ENCODE measurements at places on chromosomes 1 and 21.

GRCh38 chr21:27681038-27681437, 714.1 kb upstream of the ADAMTS5 start:
- no peak for DNase-seq

GRCh38 chr1:202107321-202107761, 15.4 kb upstream of the GPR37L1 start:
- no peak for DNase-seq

GRCh38 chr1:169487561-169487960, 1.8 kb upstream of the SLC19A2 start:
- no peak for DNase-seq

GRCh38 chr21:37061926-37062592, 10.8 kb downstream of the PIGP start:
- DNase-seq: no peak

GRCh38 chr21:35316456-35316855, 267.4 kb upstream of the RUNX1 start:
- DNase-seq: no peak

DNA sequence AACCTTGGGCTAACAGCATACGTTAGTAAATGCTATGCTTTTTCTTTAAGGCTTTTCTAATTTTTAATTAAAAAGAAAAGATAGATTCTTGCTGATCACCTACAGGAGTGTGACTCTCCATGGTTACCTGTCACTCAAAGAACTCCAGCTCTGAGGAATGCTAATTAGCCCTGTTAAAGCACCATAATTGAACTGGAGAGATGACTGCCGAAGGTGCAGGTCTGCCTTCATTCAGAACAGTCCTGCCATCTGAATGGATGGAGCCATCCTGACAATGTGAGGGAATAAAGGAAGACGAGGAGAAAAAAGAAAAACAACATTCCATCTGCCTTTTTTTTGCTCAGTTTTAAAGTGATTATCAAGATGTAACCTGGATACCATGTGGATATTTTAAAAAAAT, 94.6 kb downstream of the ATP6V1G3 start:
- DNase-seq: no peak

DNA sequence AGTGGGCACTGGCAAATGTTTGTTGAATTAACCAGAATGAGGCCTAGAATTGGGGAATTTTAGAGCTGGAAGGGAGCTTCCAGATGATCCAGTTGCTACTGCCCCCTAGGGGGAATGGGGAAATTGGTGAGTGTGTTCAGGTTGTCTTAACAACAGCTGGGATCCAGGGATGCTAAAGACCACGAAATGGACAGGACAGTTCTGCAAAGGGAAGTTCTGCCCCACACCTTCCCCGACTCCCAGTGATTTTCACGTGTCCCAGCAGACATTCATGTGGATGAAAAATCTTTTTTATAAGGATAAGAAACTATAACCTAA, 33.9 kb downstream of the TRIM62 start:
- no peak for DNase-seq

DNA sequence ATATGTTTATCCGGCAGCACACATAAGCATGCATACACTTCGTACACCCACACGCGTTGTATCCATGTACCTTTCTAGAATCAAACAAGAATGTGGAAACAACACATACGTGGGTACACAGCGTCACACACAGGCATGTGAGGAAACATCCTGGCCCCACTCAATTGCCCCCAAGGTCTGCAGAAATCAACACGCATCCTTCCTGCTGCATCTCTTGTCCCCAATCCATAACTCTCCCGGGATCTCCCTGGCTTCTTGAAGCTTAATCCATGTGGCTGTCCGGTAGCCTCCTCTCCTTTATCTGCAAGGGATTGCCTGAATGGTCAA, 5.5 kb upstream of the TBX15 start:
- DNase-seq: no peak

- no peak for DNase-seq
Observed at GRCh38 chr1:8161546-8162105, 135.5 kb upstream of the ERRFI1 start.

Data from muscle of arm (tissue), 14 donors.